ENCODE measurements at places on chromosomes 6 and 20. TPM values are rescaled to one million over a fixed set of nuclear protein-coding genes. Genes with fewer than 3 reads are reported as not detected.
A peak's percentile ranks its signal among the peaks of the same experiment; 100 is the strongest.

GRCh38 chr20:46853926-46854325 is 40.7 kb upstream of the EYA2 start:
- DNase-seq: no peak

The RHAG gene
- not detected for total RNA-seq

- DNase-seq: no peak
Measured at GRCh38 chr20:1334761-1335160, 5.8 kb upstream of the SDCBP2 start.

The C20orf202 gene
- total RNA-seq: 0.29 TPM

GRCh38 chr6:47147175-47147727 is 105.1 kb upstream of the ADGRF1 start:
- no peak for DNase-seq

GRCh38 chr20:576156-576555 is 32.6 kb upstream of the CSNK2A1 start:
- no peak for DNase-seq

GRCh38 chr20:63968928-63969760 is 586 bp downstream of the ZNF512B start:
- peak; percentile 26 for DNase-seq

GRCh38 chr6:148507774-148508173 is 165.1 kb downstream of the SASH1 start:
- no peak for DNase-seq

The RSPH4A gene
- total RNA-seq: 0.20 TPM

- no peak for DNase-seq
Measured at GRCh38 chr20:24453869-24454268, 15.6 kb upstream of the SYNDIG1 start.

DNA sequence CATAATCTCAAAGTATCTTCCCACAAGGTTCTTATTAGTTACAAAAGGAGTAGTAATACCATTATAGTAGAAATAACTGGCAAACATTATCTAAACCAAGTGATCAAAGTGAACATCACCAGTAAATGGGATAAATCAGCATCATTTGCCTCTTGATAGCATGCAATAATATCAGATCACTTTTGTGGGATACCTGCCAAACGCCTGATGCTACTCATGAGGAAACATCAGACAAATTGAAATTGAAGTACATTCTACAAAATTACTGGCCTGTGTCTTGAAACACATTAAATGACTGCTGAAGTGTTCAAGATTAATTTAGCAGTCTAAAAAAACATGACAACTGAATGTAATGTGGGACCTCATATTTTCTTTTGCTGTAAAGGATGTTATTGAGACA is 208.1 kb downstream of the TINAG start:
- no peak for DNase-seq

- DNase-seq: no peak
Measured at GRCh38 chr6:15243910-15244619, 1.8 kb upstream of the JARID2 start.

DNA sequence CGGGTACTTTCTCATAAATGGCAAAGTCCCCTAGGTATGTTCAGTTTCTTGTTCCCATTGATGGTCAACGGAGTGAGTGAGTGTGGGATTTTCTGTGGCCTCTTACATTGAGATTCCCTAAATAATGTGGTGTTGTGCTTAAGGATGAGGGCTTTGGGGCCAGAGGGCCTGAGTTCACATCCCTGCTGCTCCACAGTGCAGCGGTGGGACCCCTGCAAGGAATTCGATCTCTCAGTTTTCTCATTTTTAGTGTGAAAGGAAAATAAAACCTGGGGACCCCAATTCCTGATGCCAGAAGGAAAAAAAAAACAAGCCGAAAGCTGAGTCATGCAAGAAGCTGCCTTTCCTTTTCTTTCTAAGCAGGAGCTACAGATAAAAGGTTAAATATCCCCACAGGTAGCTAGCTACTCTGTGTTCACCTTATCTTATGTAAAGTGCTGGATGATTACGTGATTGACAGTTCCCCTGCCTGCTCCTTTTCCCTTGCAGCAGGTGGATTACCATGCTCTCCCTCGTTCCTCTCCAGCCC is 120.2 kb upstream of the CLDN20 start:
- DNase-seq: no peak

DNA sequence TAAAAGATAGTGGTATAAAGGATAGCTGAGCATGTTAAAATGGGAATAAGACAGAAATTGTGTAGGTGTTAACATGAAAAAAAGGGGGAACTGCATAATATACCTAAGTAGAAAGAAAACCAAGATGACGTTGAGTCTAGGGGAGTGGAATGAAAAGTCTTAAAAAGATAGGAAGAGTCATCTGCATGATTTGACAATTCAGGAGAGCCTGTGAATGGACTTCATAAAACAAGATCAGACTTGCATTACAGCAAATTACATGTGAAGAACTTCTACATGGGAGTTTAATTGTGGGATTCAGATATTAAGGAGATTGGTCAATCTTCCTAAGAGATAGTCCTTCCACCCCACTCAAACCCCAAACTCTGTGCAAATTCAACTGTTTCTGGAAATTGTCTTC is 85.5 kb downstream of the WASF1 start:
- no peak for DNase-seq

All from heart left ventricle (tissue), 16 donors.